ENCODE measurements at places on chromosomes 3 and 15. TPM values are rescaled to one million over a fixed set of nuclear protein-coding genes. Genes with fewer than 3 reads are reported as not detected.

- H3K27me3 ChIP-seq = no peaks in the 10 kb centered on the region
- DNase-seq = no peak
- H3K4me1 ChIP-seq = no peaks in the 10 kb centered on the region
Measured at GRCh38 chr3:154943981-154944380, 136.1 kb upstream of the MME start.

GRCh38 chr3:152229692-152230091 lies 39.0 kb upstream of the MBNL1 start:
- H3K4me1 ChIP-seq = no peaks in the 10 kb centered on the region
- no peak overlapping the region for H3K27ac ChIP-seq
- no peaks in the 10 kb centered on the region for H3K36me3 ChIP-seq
- DNase-seq = no peak
- no peak overlapping the region for H3K4me3 ChIP-seq

DNA sequence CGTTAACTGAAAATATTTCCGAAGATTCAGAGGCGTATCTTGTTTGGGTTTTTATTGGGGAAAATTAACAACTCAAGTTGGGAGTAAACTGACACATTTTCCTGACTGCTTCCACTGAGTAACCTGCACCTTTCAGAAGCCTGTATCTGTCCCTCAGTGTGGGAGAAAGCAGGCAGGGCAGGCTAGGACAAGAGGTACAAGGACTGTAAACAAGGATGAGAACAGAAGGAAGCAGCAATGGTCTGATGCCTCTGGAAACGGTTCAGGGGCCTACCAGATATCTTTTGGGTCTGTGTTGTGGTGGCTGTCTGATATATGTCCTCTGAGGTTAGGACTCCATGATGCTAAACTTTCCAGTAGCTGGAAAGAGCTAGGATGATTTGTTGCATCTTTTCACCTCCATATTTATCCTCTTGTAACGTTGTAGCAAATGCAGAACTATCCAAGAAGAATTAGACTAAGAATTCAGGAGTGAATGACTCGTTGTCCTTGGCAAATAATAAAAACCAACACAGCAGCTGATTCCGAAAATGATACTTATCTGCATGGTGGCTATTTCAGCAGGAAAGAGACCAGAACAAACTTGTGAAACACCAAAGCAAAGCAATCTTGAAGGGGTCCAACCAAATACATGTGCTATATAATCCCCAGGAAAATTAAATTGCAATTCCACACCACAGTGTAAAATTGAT lies 195.9 kb upstream of the ICE2 start:
- H3K36me3 ChIP-seq = no peaks in the 10 kb centered on the region
- H3K27ac ChIP-seq = no peak overlapping the region
- no peaks in the 10 kb centered on the region for H3K27me3 ChIP-seq
- DNase-seq = no peak
- no peaks in the 10 kb centered on the region for H3K4me1 ChIP-seq

- H3K4me1 ChIP-seq = peaks cover 22% of the 10 kb centered on the region
- peak overlapping the region; percentile 98 for H3K27ac ChIP-seq
- no peaks in the 10 kb centered on the region for H3K27me3 ChIP-seq
Measured at GRCh38 chr3:196740481-196741248, 1.0 kb downstream of the PAK2 start.

GRCh38 chr3:60363817-60364216 lies 887.4 kb downstream of the FHIT start:
- no peaks in the 10 kb centered on the region for H3K27me3 ChIP-seq
- no peak for DNase-seq
- no peak overlapping the region for H3K4me3 ChIP-seq
- no peaks in the 10 kb centered on the region for H3K4me1 ChIP-seq
- H3K36me3 ChIP-seq = no peaks in the 10 kb centered on the region

- H3K27me3 ChIP-seq = no peaks in the 10 kb centered on the region
- H3K27ac ChIP-seq = peak overlapping the region; percentile 97
- peaks cover 45% of the 10 kb centered on the region for H3K36me3 ChIP-seq
- H3K4me1 ChIP-seq = peaks cover 33% of the 10 kb centered on the region
- DNase-seq = no peak
Measured at GRCh38 chr15:66503780-66504562, 684 bp downstream of the RPL4 start.

DNA sequence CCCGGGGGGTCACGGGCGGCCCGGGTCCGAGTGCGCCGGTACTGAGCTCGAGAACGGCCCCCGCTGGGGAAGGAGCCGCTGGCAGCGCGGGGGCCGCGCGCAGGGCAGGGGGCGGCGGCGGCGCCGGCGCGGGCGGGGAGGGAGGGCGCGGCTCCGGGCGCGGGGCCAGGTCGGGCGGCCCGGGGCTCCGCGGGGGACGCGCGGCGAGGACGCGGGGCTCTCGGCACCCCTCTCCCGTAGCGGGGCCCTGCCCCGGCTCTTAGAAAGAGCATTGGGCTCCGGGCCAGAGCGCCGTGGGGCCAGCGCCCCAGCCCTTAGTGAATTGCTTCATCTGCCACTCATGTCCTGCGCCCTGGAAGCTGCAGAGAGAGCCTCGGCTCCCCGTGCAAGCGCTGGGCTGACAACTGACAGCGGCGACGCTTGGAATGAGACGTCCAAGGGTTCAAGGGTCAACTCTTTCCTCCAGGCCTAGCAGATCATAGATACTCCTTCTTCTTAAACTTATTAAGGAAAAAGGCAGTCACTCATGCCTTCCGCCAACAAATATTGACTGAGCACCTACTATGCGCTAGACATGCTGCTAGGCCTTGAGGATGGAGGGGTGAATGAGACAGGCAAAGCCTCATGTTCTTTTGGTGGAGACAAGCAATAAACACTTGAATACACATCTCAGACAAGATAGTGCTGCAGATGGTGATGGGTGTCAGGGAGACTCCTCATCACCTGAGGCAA lies 140.8 kb downstream of the SMAD6 start:
- DNase-seq = peak; percentile 93
- no peaks in the 10 kb centered on the region for H3K36me3 ChIP-seq
- peaks cover 38% of the 10 kb centered on the region for H3K4me1 ChIP-seq
- H3K27me3 ChIP-seq = no peaks in the 10 kb centered on the region

GRCh38 chr3:190716211-190716610 lies 146.3 kb downstream of the GMNC start:
- no peaks in the 10 kb centered on the region for H3K36me3 ChIP-seq
- H3K4me3 ChIP-seq = no peak overlapping the region
- H3K27ac ChIP-seq = no peak overlapping the region
- no peak for DNase-seq

GRCh38 chr3:111796566-111796965 lies 62.5 kb upstream of the PHLDB2 start:
- peaks cover 6% of the 10 kb centered on the region for H3K4me1 ChIP-seq
- H3K27ac ChIP-seq = no peak overlapping the region
- H3K36me3 ChIP-seq = no peaks in the 10 kb centered on the region
- no peaks in the 10 kb centered on the region for H3K27me3 ChIP-seq

GRCh38 chr3:179432451-179432850 lies 18.8 kb downstream of the GNB4 start:
- no peak overlapping the region for H3K27ac ChIP-seq
- H3K36me3 ChIP-seq = no peaks in the 10 kb centered on the region
- H3K27me3 ChIP-seq = no peaks in the 10 kb centered on the region
- H3K4me1 ChIP-seq = peaks cover 21% of the 10 kb centered on the region

GRCh38 chr3:22236490-22237270 lies 485.7 kb upstream of the ZNF385D start:
- no peak overlapping the region for H3K4me3 ChIP-seq
- no peak overlapping the region for H3K27ac ChIP-seq
- no peaks in the 10 kb centered on the region for H3K36me3 ChIP-seq
- no peak for DNase-seq
- H3K27me3 ChIP-seq = no peaks in the 10 kb centered on the region
- H3K4me1 ChIP-seq = no peaks in the 10 kb centered on the region

GRCh38 chr15:39200586-39200985 lies 380.3 kb upstream of the THBS1 start:
- H3K27ac ChIP-seq = no peak overlapping the region
- no peaks in the 10 kb centered on the region for H3K4me1 ChIP-seq
- DNase-seq = no peak
- H3K27me3 ChIP-seq = no peaks in the 10 kb centered on the region

GRCh38 chr3:52216585-52217408 lies 8.6 kb downstream of the TLR9 start:
- H3K27ac ChIP-seq = peak overlapping the region; percentile 78
- H3K36me3 ChIP-seq = peaks cover 40% of the 10 kb centered on the region
- H3K4me3 ChIP-seq = no peak overlapping the region
- H3K4me1 ChIP-seq = peaks cover 50% of the 10 kb centered on the region

Gene CTXND1
- 1.9 TPM for total RNA-seq

Gene KCNMB3
- 2.5 TPM for total RNA-seq

Gene TMEM87A
- 129 TPM for total RNA-seq

Gene ZNF620
- total RNA-seq = 7.0 TPM

Gene SETD5
- 124 TPM for total RNA-seq

Gene ZNF710
- total RNA-seq = 47.9 TPM

Data from upper lobe of right lung (tissue), 1 donor.